Activated gamma-delta T cell treated with Interleukin-2 at 50 U/mL for 16 hours (primary cell): ENCODE measurements at places on chromosomes 11 and 22.

DNA sequence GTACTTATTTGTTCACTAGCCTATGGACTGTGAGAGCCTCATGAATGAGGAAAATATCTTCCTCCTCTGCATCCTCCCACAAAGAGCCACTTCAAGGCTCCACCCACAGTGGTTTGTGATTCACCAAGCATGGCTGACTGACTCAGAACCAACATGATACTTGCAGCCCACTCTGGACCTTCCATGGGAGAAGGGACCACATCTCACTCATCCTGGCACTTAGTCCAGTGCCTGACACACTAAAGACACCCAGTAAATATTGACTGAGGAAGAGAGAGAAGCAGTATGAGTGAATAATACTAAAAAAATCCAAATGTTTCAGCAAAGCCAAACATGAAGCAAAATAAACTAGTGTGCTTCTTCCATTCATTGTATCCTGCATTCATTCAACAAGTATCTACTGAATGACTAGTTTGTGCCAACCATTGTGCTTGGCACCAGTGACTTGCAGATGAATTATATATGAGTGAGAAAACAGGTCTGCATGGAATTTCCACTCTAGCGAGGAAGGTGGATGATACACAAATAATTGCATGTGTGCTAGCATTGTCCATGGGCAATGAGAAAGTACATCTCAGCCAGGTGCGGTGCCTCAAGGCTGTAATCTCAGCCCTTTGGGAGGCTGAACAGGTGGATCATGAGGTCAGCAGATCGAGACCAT lies 54.9 kb upstream of the BLID start:
- no peak for DNase-seq

- DNase-seq, result no peak
Measured at GRCh38 chr11:34327804-34328631, 29.8 kb downstream of the ABTB2 start.

DNA sequence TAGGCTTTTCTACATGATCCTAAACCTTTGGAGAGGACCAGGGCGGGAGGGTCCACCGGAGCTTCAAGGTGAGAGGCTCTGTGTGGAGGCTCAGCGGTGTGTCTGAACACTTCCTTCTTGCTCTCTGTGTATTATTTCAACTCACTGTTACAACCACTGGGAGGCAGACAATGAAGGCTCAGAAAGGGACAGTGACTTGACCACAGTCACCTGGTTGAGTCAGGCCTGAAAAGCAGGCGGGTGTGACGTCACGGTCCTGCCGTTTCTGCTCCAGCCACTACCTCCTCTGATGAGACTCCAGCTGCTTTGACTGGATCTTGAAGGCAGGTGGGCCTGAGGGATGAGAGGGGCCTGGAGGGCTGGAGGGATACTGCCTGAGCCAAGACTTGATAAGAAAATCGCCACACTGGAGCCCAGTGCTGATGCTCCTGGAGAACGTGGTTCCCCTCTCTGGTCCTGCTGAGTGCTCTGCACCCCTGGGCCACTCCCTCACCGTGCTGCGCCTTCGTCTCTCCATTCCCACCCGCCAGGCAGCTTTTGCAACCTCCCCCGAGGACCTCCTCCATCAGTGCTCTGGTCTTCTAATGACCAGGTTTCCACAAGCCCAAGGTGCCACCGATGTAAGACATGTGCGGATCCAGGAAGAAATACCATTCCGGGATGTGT lies 27.9 kb downstream of the KCNC1 start:
- DNase-seq, result no peak

GRCh38 chr22:21861851-21862250 lies 5.6 kb downstream of the MAPK1 start:
- DNase-seq, result no peak

GRCh38 chr22:35369996-35370395 lies 10.9 kb upstream of the HMOX1 start:
- no peak for DNase-seq

DNA sequence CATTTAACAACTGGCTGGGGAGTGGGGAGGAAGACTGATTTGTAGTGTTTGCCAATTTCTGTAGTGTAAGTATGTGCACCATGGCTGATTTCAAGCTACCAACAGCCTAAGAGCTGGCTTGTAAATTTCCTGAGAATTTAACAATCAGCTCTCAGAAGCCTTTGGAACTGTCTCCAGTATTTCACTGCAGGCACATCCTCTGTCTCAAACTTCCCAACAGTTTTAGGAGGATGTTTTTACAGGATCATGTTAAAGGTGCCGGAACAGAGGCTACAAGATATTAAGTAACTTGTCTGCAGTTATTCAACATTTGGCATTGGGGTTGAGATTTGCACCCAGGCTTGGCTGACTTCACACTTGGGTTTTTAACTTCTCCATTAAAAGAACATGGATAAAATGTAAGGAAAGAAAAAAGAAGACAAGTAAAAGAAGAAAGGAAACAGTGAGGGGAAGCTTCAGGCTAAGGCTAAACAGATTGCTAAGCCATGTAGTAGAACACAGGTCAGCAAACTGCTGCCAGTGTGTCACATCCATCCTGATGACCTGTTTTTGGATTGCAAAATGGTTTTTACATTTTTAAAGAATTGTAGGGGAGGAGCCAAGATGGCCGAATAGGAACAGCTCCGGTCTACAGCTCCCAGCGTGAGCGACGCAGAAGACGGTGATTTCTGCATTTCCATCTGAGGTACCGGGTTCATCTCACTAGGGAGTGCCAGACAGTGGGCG lies 204.8 kb upstream of the SESN3 start:
- DNase-seq, result no peak

- DNase-seq, result no peak
Measured at GRCh38 chr11:31967404-31968130, 123.3 kb upstream of the RCN1 start.

DNA sequence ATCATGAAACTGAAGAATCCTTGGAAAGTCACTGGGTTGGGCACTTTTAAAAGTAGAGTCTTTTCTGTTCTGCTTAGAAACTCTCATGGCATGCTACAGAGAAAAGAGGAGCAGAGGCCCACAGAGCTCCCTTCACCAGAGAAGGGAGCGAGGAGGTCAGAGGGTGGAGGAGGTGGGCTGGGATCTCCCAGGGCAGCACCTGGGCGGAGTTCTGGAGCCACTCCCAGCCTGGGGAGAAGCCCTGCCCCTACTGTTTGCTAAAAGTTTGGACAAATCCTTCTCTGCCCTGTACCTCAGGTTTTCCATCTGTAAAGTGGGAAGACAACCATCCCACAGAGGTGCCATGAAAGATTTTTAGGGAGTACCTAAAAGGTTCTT lies 299.1 kb downstream of the KIRREL3 start:
- DNase-seq, result no peak

GRCh38 chr11:7967097-7967496 lies 1.9 kb upstream of the NLRP10 start:
- no peak for DNase-seq

DNA sequence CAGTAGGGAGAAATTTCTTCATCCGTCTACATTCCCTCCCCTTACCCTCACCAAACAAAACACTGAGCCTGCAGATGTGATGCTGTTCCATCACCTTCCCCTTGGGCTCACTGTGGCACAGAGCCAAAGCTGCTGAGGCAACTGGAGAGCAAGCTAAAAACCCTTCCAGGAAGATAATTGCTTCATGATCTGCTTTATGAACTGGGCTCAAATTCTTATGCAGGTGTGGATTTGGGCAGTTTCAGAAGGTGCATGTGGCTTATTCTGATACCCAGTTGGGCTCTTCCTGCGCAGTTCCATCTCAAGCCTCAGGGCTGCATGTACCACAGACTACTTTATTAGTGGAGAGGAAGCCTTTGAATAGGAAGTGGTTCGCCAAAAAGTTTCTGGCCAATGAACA lies 58.3 kb downstream of the AAMDC start:
- DNase-seq, result no peak

GRCh38 chr11:77436506-77436905 lies 37.4 kb downstream of the PAK1 start:
- DNase-seq, result no peak

DNA sequence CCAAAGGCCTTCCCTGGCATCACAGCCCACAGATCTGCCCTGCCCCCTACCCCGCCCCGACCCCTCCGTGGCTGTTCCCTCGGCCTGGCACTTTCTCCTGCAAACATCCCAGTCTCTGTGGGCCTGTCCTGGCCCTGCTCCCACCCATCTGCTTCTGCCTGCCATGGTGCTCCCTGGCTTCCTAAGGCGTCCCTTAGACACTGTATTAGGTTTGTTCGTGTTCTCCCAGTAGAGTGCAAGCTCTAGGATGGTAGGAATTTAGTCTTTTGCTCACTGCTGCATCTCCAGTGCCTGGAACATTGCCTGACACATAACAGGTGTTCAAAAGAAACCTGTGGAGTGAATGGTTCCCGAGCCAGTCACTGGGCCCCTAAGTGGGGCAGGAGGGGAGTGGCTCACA lies 69.6 kb upstream of the PITPNB start:
- no peak for DNase-seq

GRCh38 chr11:64466115-64466718 lies 107.3 kb downstream of the RPS6KA4 start:
- DNase-seq, result no peak

DNA sequence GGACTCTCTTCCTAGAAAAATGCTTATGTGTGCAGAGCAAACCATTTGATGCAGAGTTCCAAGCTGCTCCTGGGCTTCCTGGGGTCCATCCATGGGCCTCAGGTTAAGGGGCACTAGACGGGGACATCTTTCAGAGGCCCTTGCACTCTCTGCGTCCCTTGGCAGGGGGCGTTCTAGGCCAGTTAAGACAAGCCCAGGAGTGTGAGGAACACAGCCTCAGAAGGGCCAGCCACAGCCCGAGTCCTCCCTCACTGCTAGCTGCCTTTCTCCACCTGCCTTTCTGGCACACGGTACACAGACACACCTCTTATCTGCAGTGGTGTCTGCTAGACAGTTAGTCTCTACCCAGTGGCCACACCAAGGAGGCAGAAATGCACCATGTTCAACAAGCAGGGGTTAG lies 18.0 kb upstream of the BID start:
- no peak for DNase-seq

- DNase-seq, result no peak
Measured at GRCh38 chr11:96112192-96113128, 188.6 kb upstream of the MTMR2 start.

- DNase-seq, result no peak
Measured at GRCh38 chr11:3123761-3124733, 41.1 kb downstream of the OSBPL5 start.

DNA sequence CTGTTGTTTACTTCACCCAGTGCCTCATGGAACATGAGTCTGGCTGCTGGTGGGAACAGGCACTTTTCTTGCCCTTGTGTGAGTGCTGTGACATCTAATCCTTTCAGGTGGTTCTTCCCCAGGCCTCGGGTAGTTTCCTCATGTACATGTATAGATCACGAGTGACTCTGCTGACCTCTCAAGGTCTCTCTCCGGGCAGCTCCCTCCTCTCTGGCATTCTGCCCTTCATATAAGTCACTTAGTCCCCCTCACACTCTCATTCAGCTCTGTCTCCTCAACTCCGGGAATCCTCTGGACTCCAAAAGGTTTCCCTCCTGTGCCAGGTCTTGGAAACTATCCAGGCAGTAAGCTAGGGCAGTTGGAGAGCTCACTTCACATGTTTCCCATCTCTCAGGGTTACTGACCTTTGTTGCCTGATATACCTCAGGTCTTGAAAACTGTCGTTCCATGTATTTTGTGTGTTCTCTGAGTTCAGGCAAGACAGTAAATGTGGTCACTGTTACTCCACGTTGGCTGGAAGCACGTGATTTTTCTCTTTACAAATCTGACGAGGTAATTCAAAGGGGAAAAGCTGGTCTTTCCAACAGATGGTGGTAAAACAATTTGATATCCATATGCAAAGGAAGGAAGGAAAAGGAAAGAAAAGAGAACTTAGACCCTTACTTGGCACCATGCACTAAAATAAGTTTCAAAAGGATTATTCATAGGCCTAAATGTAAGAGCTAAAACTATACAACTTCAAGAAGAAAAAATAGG lies 40.5 kb upstream of the PITPNB start:
- no peak for DNase-seq

GRCh38 chr11:65975771-65976170 lies 14.2 kb downstream of the SART1 start:
- DNase-seq, result no peak

GRCh38 chr11:108959874-108960273 lies 295.0 kb downstream of the DDX10 start:
- DNase-seq, result no peak

DNA sequence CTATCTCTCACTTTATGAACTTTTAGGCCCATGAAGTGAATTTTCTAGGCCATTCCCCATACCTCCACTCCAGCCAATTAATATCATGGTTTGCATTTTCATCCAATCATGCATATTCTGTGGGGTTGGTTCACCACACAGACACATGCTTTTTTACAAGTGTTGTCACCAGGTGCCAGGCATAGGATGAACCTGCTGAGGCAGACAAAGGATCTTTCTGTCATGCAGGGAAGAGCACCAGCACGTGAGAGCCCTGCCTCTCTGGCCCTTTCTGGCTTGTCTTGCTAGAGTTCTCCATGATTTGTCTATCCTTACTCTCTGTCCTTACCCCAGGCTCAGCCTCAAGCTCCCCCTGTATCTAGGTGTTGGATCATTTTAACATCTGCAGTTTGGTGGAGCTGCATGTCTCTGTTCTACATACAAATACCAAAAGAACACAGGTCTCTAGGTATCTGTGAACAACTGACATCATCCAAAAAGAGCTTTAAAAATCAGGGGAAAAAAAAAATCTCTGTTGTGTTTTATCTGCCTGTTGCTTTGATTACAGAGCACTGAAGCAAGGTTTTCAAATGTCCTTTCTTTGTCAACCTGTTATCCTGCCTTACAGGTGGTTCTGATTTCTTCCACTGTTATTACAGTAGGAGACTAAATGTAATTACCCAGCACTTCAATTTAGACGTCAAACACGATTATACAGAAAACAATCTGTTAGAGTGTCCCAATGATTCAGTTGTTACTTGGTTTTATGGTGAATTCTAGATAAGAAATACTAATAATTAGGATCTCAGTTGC lies 58.4 kb upstream of the GRAMD1B start:
- no peak for DNase-seq

- no peak for DNase-seq
Measured at GRCh38 chr11:2584812-2585565, 114.8 kb downstream of the KCNQ1OT1 start.
